Stimulated activated CD4-positive, alpha-beta T cell treated with anti-CD3 and anti-CD28 coated beads, Interleukin-1b, Interleukin-23, amount 100 ng/mL, for 4 hours (primary cell): ENCODE measurements at places on chromosomes 1 and 21.

DNA sequence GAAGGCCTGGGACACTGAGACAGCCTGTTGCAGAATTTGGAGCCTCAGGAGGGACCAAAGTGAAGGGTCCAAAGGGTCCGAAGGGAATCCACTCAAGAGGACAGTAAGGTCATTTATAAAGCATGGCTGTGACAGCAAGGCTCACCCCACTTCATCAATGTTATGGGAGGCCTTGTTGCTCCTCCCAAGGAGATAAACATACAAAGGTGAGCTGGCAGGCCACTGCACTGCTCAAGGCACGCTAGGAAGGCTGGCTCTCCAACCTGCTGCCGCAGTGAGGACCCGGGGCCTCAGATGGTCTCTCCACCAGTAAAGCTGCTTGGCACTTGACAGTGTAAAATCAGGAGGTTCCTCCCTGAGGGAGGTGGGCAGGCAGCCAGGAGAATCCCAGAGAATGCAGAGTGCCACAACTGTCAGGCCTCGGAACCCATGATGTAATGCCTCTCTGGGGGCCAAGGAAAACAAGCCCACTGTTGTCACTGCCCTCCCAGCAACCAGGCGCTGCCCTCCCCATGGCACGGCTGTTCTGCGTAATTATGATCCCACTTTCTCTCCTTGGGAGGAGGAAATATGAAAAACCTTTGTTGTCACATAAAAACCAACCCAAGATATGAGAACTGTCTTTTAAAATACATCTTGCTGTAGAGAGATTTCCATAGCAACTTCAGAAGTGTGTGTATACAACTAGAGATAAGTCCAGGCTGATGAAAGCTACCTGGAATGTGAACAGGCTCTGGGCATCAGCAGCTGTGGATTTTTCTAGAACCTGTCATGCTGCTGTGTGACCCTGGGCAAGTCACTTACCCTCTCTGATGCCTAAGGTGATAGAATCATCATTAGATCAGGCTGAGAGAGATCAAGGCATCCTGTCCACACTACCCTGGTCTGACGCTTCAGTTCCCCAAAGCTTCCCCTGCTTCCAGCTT, 102.5 kb downstream of the KCNN3 start:
- DNase-seq = no peak

DNA sequence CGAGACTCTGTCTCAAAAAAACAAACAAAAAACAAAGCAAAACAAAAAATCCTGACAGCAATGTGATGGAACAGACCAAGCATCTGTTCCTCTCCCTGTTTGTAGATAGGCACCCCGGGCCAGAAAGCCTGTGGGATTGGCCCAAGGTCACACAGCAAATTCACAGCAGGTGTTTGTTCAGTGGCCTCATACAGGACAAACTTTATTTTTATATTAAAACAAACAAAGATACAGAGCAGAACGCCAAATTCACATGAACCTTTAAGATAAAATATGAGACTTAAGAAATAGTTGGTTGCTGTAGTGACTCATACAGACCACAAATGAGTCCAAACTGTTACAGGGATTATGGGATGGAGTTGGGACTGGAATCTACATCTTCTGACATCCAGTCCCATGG, 2.3 kb upstream of the CELA2A start:
- DNase-seq = no peak

DNA sequence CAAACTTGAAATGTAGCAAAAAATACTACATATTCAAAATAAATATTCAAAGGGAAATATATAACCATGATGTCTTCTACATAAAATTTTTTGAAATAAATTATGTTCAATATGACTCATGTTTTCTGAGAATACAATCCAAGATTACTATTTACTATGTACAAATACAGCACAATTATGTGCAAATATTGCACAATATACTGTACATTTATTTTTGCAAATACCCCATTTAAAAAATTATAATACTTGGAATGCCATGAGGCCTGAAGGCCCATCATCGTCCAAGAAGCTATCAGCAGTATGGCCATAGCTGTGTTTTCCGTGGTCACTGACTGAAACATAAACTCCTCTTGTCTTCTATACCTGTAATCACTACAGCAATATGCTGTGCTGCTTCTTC, 12.3 kb downstream of the CCDC181 start:
- no peak for DNase-seq

DNA sequence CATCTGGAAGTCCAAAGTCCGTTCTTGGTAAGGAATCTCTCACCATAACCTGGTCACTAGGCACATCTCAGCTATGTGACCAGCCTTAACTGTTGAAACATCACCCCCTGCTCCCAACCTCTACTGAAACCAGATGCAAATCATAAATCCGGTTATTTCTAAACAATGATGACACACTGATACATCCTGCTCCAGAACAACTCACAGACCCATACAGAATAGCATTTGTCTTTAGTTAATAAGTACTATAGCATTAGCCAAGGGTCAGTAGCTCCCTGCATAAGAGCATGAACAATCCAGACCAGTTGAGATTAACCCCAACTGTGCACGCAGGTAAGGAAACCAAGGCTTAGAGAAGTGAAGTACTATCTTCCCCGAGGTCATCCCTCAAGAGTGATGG, 38.0 kb upstream of the KCTD3 start:
- DNase-seq = no peak

DNA sequence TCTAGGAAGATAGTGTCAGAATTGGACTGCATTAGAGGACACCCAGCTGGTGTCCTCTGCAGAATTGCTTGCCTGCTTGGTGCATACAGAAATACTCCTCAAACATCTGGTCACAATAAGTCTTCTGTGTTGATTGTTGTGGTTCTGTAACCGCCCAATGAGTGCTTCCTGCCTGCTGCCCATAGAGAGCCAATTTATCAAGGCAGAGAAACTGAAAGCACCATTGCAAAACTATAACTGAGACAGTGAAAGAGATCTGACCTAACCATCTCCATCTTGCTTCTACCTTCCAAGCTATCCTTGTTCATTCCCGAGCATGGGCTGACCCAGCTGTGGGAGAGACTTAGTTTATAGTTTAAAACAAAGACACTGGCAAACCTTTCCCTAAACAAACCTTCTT, 462.4 kb upstream of the RGS18 start:
- DNase-seq = no peak

DNA sequence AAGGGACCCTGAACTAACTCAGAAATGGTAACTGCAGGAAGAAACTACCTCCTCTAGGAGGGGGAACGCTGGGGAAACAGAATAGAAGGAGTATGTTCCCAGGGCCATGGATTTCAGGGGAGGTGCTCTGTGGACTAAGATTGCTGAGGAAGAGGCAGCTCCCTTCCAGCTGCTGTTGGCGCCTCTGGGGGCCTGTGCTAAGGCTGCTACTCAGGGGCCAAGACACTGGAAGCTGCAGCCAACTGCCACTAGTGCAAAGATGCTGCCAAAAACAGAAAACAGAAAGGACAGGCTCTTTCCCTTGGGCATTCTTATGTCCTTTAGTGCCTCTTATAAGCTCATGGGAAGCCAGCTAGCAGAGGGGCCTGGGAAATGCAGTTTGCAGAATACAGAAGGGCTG, 58.0 kb upstream of the SGIP1 start:
- no peak for DNase-seq

- DNase-seq = no peak
Measured at GRCh38 chr1:95287081-95287480, 53.1 kb downstream of the RWDD3 start.
